Effector memory CD8-positive, alpha-beta T cell (primary cell): ENCODE measurements at places on chromosomes 11 and 22.

- DNase-seq = no peak
Observed at GRCh38 chr11:859394-860131, 16.9 kb downstream of the TSPAN4 start.

DNA sequence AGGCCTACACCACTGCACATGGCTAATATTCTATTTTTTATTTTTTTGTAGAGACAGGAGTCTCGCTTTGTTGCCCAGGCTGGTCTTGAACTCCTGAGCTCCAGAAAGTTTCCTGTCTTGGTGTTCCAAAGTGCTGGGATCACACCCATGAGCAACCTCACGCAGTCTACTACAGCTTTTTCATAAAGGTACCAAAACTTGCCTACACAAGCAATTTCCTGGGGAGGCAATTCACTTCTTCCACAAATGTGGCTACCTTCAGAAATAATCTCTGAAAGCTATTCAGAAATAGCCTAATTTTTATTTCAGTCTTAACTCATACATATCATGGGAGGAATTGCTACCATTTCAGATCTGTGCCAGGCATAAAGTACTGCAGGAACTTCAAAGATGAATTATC, 11.4 kb downstream of the SLC35F2 start:
- DNase-seq = no peak

- DNase-seq = no peak
Observed at GRCh38 chr11:76701294-76702040, 30.9 kb upstream of the LRRC32 start.

- DNase-seq = no peak
Observed at GRCh38 chr11:83779876-83780275, 493.7 kb upstream of the CCDC90B start.

- no peak for DNase-seq
Observed at GRCh38 chr11:72745511-72745910, 6.7 kb downstream of the ARAP1 start.

DNA sequence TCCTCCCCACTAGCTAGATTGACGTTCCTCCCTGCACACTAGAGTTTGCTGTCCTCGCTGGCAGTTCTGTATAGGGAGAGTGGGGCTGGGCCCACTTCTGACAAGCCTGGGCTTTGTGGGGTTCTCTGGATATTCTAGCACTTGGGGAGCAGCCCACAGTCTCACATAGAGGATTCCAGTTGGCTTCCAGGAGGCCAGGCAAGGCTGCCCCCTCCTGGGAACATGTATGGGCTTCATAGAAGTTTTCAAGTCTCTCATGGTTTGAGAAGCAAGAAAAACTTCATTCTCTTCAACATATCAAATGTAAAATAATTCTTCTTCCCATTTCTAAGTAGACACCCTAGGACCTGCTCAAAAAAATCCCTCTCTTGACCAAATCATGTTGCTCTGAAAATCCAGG, 87.5 kb downstream of the NAV2 start:
- no peak for DNase-seq
